ENCODE measurements at places on chromosomes 1 and 21.

GRCh38 chr1:46936788-46937187 lies 4.5 kb downstream of the CYP4A11 start:
- no peak for DNase-seq

DNA sequence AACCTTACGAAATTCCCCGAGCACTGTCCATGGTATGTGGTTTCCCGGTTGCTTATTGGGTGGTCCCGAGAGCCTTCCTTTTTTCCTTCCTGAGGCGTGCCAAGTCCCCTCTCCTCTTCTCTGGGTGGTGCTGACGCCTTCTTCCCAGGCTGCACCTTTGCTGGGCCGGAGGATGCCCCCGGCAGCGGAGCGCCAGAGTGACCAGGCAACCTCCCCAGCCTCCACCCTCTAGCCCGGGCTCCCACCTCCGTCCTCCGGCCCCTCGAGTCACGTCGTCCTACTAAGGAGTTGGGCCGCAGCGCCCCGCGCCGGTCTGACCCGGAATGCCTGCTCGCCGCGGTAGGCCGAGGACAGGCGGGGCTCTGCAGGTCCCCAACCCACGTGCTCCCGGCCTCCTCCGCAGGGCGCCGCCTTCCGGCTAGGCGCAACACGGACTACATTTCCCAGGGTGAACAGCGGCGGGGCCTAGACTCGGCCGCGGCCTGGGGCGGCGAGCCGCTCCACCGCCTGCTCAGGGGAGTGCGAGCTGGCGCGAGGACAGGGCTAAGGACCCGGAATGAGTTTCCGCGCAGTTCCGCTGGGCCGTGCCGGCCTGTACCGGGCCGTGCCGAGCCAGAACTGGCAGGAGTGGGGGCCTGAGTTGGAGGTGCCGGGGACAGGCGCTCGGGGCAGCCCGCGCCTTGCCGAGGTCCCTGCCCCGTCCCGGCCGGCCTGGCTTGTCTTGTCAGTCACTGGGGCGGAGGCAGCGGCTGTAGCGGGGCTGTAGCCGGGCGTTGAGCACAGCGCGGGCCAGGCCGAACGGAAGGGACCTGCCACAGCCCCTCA lies at the start of gene IPO13:
Gene IPO13 (plus strand): TSS at position 715 of the 825 bp plus-strand sequence. CDS start 651 bp downstream, outside the sequence.
- peak; percentile 95 for DNase-seq

- DNase-seq: no peak
Observed at GRCh38 chr1:192235127-192235526, 76.9 kb downstream of the RGS18 start.

DNA sequence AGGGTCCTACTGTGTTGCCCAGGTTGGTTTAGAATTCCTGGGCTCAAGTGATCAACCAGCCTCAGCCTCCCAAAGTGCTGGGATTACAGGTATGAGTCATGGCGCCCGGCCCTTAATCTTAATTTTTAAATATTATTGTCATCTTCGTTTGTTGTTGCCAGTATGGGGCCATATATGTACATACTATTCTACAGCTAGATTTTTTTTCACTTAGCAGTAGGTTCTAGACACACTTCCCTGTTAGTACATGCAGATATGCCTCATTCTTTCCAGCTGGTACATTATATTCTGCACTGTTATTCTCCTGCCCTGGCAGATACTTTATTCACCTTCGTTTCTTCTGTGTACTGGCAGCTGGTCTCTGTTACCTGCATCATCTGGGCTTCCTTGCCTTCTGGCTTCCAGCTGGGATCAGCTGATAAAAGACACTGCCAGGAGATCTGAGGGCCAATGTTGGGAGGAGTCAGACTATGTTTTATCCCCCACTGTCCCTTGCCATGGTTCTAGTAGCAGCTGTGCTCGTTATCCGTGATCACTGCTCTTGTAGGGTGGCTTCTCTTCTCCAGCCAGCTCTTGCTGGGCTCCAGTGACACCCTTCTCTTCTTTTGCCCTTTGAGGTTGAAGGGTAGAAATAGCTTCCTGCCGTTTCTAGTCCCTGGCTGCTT lies 24.7 kb downstream of the ST3GAL3 start:
- DNase-seq: no peak

DNA sequence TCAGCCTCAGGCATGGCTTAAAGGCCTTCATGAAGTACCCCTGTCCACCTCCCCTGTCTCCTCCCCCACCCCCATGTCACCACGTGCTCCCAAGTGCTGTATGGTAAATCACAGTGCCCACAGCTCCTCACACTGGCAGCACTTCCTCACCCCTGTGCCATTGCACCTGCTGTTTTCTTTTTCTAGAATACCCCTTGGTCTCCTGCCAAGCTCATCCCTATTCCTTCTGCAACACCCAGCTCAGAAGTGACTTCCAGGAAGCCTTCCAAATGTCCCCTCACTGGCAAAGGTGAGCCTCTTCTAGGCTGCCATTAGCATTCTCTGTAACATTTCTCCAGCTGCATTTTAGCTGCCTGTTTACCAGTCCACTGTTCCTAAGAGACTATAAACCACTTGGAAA lies 9.4 kb downstream of the AKNAD1 start:
- no peak for DNase-seq

DNA sequence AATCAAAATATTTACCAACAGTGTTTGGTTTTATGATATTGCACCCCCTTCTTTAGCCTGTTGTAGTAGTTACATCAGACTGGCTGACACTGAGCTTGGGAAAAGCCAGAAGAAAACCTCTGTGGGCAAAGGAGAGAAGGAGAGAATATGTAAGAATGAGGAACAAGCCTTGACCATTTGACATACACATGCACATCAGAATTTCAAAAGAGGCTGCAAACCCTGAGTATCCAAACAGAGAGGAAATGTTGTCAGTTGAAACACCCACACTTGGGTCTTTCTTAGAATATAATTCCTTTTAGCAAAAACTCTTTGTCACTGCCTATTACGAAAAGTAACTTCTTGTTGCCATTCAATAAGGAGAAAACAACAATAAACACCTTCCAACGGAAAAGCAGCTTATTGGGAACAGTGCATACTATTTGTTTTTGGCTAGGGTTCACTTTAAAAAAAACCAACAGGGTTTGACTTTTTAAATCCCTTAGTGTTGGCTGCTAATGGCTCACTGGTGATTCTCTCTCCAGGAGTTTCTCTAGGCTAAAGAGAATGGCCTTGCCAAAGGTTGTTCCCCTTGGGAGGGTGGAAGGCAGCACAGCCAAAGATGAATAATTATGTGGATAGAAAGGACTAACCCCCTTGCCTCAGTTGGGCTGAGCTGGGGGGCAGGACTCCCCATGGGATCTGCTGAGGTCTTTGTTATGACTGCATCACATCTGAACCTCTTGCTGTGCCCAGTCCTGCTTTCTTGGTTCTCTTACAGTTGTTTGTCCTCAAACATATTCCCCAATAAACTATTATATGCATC lies 48.9 kb downstream of the GORAB start:
- DNase-seq: no peak

DNA sequence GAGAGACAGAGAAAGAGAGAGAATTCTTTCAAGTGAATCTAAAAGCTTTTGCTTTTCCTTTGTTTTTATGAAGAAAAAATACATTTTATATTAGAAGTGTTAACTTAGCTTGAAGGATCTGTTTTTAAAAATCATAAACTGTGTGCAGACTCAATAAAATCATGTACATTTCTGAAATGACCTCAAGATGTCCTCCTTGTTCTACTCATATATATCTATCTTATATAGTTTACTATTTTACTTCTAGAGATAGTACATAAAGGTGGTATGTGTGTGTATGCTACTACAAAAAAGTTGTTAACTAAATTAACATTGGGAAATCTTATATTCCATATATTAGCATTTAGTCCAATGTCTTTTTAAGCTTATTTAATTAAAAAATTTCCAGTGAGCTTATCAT lies 117.6 kb downstream of the PTPRC start:
- no peak for DNase-seq

GRCh38 chr1:153206631-153207030 lies 3.4 kb downstream of the LELP1 start:
- no peak for DNase-seq

- DNase-seq: no peak
Observed at GRCh38 chr1:98500324-98500723, 161.2 kb upstream of the SNX7 start.

- DNase-seq: no peak
Observed at GRCh38 chr1:210477328-210477924, 148.7 kb downstream of the HHAT start.
